ENCODE measurements at places on chromosomes 16 and 17. TPM values are rescaled to one million over a fixed set of nuclear protein-coding genes. Genes with fewer than 3 reads are reported as not detected.
A peak's percentile ranks its signal among the peaks of the same experiment; 100 is the strongest.

DNA sequence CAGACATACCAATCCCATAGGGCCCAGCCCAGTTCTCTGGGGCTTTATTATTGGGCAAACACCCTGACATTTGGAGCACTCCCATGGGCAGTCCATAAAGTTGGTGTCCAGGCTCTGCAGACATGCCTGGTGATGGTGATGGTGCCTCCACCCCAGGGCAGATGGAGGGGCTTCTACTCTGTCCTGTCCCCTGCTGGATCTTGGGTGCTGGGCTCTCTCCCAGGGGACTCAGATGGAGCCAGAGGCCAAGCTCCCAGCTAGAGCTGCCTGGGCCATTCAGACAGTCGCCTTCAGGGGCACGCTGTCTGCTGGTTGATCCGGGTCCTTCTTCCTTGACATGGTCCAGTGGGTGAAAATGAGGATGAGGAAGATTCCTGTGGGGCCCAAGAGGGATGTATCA lies 10.6 kb downstream of the CDH16 start:
- H3K27me3 ChIP-seq = no peaks in the 10 kb centered on the region
- H3K36me3 ChIP-seq = no peaks in the 10 kb centered on the region
- H3K4me3 ChIP-seq = no peak overlapping the region
- no peak overlapping the region for H3K27ac ChIP-seq

DNA sequence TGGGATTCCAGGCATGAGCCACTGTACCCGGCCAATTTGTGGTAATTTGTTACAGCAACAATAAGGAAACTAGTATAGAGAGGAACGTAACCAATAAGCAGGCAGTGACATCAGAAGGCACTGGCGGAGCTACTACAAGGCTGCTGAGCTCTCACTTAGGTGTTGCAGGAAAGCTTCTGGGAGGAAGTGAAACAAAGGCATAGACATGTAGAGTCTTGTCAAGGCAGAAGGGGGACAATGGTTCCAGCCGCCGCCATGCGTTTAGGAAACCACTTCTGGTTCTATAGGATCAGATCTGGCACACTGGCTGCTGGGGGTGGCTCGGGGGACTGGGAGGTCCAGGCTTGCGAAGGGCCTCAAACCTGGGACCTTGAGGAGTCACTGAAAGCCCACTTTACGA lies 9.4 kb upstream of the CPSF4L start:
- no peaks in the 10 kb centered on the region for H3K4me1 ChIP-seq
- no peak overlapping the region for H3K27ac ChIP-seq
- H3K4me3 ChIP-seq = no peak overlapping the region
- H3K36me3 ChIP-seq = no peaks in the 10 kb centered on the region
- DNase-seq = no peak

DNA sequence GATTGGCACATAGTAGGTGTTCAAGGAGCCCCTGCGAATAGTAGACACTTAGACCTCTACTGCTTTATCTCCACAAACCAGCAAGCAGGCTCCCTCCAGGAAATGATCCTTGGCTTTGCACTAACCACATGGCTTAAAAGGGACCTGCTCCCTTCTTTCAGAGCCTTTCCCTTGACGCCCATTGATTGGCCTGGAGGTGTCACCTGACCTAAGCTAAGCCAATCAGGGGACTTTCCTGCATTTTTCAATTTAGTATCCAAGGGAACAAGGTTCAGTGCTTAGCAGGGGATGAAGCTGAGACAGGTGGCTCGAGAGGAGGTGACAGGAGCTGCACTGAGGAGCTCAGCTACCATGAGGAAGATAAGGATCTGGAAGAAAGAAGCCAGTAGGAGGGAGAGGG lies 52.8 kb downstream of the CLEC19A start:
- peaks cover 3% of the 10 kb centered on the region for H3K27me3 ChIP-seq
- no peak overlapping the region for H3K27ac ChIP-seq
- no peak overlapping the region for H3K4me3 ChIP-seq
- H3K4me1 ChIP-seq = no peaks in the 10 kb centered on the region
- no peaks in the 10 kb centered on the region for H3K36me3 ChIP-seq

DNA sequence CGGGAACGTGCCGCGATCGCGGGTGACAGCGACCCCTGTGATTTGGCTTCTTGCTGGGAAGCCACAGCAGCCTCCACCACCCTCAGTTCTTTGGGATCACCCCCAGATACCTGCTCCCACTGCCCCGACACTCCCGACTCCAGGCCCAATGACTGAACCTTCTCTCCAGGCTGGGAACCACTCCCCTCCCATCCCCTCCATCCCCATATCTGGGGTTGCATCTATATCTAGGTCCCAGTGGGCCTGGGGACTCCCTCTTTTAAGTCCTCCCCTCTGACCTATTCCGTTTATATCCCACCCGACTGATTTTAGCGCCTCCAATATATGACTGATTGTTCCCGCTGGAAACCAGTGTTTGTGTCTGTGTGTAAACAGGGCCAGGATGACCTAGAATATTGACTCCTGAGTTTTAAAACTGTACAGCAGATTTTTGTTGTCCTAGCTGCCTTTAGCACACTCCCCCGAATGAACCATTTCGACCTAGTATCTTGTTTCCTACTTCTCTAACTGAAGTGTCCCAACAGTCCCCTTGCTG lies 667 bp downstream of the PSMD3 start:
- no peak for DNase-seq
- H3K4me3 ChIP-seq = peak overlapping the region; percentile 91
- H3K27ac ChIP-seq = peak overlapping the region; percentile 82
- H3K27me3 ChIP-seq = peaks cover 7% of the 10 kb centered on the region

- no peak overlapping the region for H3K4me3 ChIP-seq
- no peaks in the 10 kb centered on the region for H3K4me1 ChIP-seq
- no peaks in the 10 kb centered on the region for H3K27me3 ChIP-seq
- DNase-seq = no peak
Observed at GRCh38 chr16:5509336-5509735, 411.7 kb upstream of the EEF2KMT start.

The RCVRN gene
- total RNA-seq = not detected

The LRRC37A gene
- 4.6 TPM for total RNA-seq

The SULT1A4 gene
- 1.9 TPM for total RNA-seq

The GSDMA gene
- total RNA-seq = 0.33 TPM

Data from activated CD4-positive, alpha-beta memory T cell treated with anti-CD3 and anti-CD28 coated beads, Interleukin-2, amount 10 ng/mL, durations not matched to agents 7 days and 5 days (primary cell).